Ovary (tissue), 10 donors: ENCODE measurements at places on chromosomes 11 and 22. TPM values are rescaled to one million over a fixed set of nuclear protein-coding genes. Genes with fewer than 3 reads are reported as not detected.

GRCh38 chr11:69078930-69079605, 30.3 kb downstream of the TPCN2 start:
- no peaks in the 10 kb centered on the region for H3K27me3 ChIP-seq
- no peak for DNase-seq
- H3K4me3 ChIP-seq = no peak overlapping the region

The YAP1 gene
- total RNA-seq = 158 TPM

The AP2A2 gene
- 54.8 TPM for total RNA-seq

DNA sequence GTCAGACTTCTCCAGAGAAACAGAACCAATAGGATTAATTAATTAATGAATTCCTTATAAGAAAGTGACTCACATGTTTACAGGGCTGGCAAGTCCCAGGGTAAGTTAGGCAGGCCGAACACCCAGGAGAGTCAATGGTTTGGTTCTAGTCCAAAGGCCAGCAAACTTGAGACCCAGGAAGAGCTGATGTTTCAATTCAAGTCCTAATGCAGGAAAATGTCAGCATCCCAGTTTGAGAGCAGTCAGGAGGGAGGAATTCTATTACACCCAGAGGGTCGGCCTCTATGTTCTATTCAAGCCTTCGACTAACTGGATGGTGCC, 466.0 kb downstream of the INSC start:
- no peaks in the 10 kb centered on the region for H3K4me1 ChIP-seq
- no peak overlapping the region for H3K27ac ChIP-seq
- no peak for DNase-seq
- no peaks in the 10 kb centered on the region for H3K36me3 ChIP-seq
- H3K4me3 ChIP-seq = no peak overlapping the region
- H3K27me3 ChIP-seq = no peaks in the 10 kb centered on the region
